ENCODE measurements at places on chromosomes 5 and 9.

GRCh38 chr9:133557581-133557980 lies 23.1 kb downstream of the ADAMTSL2 start:
- no peak for DNase-seq

GRCh38 chr5:135236908-135237747 lies 161.9 kb downstream of the MACROH2A1 start:
- no peak for DNase-seq

DNA sequence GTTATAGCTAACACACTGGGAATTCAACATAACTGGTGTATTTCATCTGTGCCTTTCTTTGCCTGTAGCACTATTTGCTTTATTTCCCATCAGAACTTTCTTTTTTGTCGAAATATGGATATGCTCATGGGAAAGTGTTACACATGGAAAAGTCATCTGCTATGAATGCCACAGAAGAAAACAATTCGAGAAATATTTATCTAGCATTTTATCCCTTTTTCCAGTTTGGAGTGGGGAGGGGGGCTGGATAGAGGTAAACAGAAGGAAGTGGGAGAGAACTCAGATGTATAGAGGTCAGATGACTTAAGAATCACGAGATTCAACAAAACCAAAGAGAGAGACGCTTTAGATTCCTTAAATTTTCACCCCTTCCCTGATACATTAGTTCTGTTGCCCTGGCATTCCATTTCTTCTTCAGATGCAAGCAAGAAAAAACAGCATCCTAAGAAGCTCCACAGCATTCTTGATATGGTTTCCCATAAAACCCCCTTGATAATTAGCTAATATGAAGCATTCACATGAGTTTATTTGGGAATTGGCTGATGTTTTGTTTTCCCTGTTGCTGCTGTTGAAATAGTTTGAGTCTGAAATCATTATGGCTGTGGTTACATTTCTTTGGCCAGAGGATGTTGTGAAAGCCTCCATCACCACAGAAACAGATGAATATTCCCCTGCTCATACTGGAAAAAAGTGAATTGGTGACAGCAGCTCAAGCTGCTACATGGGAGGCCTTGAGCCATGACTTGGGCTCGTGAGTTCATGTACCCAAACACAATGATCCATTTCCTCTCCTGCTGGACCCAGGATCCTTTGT lies 335.8 kb upstream of the DAB2 start:
- DNase-seq: no peak

DNA sequence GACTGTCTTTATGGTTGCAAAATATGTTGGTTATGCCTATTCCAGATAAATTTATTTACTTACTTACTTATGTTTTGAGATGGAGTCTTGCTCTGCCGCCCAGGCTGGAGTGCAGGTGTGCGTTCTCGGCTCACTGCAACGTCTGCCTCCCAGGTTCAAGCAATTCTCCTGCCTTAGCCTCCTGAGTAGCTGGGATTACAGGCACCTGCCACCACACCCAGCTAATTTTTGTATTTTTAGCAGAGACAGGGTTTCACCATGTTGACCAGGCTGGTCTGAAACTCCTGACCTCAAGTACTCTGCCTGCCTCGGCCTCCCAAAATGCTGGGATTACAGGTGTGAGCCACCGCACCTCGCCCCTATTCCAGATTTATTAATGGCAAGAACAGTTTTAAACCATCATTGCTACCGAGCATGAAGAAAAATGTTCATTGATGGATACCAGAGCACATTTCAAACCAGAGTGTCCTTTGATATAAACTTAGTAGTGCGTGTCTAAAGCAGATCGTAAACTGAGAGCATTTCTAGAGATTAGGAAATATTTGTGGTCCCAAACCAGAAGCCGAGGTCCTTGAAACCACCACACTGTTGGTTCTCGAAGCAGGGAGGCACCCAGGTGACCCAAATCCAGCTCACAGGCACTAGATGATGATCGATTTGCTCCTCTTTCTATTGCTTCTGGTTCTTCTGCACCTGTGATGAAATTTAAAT lies 85.2 kb downstream of the GRAMD2B start:
- DNase-seq: peak; percentile 18

GRCh38 chr9:35962126-35962906 lies 4.4 kb upstream of the OR2S2 start:
- DNase-seq: no peak

DNA sequence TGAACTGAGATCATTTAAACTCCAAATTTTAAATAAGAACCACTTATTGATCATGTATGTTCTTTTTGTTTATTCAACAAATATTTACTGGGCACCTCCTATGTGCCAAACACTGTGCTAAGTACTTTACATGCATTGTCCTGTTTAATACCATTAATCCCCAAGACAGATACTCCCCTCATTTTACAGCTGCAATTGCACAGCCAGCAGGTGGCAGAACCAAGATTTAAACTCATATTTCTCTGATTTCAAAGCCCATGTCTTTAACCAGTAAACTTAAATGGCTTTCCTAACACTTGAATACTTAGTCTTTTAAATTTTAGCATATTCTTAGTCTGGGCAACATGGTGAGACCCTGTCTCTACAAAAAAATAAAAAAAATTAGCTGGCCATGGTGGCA lies 43.4 kb upstream of the KIAA1958 start:
- DNase-seq: peak; percentile 51

DNA sequence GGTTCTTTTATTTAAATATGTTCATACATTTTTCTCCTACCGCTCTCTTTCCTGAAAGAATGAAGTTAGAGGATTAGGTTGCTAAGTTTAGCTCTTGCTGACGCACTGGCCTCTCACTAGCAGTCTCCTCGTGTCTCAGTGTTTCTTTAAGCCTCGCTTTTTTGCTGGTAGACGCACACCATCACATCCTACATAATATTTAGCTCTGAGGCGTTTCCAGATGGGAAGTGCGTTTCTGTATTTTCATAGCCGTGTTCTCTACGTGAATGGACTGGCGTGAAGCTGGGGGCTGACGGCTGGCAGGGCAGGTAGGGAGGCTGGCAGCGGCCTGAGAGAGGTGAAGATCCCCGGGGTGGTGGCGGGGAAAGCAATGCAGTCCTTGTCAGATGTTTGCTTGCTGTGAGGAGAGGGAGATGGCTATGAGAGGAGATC lies 79.2 kb upstream of the SPRY4 start:
- DNase-seq: no peak

GRCh38 chr9:563200-563599 lies 278.3 kb upstream of the DMRT1 start:
- no peak for DNase-seq

DNA sequence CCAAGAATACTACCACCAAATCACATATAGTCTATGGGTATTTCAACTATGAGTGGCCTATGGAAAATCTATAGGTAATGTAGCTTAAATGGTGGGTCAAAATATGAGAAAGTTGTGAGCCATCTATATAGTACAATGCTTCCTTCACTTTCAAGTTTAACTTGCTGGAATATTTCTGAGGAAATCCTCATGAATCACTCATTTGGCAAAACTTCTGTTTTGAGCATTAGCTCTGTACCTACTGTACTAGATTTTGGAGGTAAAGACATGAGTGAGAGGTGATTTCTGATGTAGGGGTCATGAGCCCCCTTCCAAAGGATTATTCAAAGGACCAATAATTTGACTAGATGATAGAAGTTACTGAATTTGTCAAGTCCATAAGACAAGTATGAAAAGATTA lies 80.6 kb upstream of the DAB2 start:
- DNase-seq: no peak

GRCh38 chr9:124805186-124805585 lies 28.3 kb downstream of the OLFML2A start:
- DNase-seq: no peak

DNA sequence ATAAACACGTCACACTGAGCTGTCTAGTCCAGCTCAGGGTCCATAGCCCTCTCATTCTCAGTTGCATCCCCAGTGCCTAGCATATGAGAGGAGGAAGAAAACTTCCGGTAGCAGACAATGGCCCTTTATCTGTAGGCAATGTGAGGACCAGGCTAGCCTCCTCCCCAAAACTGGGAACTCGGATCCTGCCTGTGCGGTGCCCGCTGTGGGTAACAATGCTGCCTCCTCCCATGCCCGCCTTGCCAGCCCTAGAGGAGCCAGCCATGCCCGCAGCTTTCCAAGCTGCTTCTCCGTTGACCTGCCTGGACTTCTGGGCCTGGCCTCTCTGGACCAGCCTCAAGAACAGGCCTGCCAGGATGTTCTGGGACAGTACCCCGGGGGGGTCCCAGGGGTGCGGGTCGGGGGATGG lies 74.6 kb upstream of the ORM1 start:
- no peak for DNase-seq

DNA sequence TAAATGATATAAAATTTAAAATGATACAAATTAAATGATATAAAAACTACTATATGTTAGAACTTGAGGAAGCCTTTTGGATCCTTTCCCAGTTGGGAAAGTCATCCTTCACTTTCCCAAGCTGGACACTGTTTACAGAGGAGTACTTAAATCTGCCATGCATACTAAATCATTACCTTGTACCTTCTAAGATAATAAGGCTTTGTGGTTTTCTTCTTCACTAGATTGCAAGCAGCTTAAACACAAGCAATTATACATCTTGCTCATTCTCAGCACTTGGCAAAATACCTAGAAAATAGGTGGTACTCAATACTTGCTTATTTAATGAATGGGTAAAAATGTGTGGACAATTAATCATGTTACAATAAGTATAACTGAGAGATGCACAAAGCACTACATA lies 666.8 kb downstream of the PTPRD start:
- DNase-seq: no peak

DNA sequence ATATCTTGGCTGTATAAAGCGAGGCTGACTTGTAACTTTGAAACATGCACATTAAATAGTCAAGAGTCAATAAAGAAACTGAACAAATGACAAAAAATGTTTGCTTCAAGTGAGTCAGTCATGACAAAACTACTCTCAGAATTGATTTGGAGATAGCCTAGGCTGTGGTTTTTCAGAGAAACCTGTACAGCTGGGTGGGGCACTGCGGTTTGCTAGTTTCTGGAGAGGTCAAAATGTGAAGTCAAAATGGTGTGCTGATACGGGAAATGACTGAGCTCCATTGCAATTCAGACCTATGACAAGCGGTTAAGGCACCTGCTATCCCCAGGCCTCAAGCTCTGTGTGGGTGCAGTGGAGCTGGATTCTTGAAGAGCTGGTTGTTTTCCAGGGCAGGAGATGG lies 10.3 kb upstream of the CD180 start:
- DNase-seq: peak; percentile 96

- DNase-seq: no peak
Observed at GRCh38 chr9:78038620-78039300, 7.1 kb upstream of the GNAQ start.

GRCh38 chr9:7665874-7666273 lies 133.7 kb downstream of the DMAC1 start:
- DNase-seq: no peak

DNA sequence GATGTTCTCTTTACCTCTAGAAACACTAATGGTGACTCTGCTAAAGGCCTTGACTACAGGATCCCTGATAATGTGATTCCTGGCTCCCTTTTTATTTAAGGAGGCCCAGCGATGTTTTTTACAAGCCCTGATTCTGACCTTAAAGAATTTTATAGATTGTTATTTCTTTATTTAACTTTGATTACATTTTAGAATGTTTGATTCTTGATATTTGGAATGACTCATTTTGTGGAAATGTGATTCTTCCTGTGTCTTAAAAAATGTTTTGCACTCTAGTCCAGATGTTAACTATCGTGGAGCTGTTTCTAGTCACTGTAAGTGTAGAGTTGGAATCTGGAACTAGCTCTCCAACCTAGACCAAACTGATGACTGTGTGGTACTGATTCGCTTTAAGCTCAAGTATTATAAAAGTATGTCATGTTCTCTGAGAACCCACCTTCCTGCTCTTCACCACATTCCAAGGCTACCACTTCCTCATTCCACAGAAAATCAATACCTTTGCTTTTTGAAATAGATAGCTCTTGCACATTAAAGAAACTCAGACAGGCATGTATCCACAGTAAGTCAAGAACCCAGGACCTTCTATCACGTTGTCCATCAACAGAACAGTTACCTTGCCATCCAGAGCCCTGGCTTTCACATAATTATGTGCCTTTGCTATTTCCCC lies 65.2 kb downstream of the JMY start:
- peak; percentile 35 for DNase-seq

DNA sequence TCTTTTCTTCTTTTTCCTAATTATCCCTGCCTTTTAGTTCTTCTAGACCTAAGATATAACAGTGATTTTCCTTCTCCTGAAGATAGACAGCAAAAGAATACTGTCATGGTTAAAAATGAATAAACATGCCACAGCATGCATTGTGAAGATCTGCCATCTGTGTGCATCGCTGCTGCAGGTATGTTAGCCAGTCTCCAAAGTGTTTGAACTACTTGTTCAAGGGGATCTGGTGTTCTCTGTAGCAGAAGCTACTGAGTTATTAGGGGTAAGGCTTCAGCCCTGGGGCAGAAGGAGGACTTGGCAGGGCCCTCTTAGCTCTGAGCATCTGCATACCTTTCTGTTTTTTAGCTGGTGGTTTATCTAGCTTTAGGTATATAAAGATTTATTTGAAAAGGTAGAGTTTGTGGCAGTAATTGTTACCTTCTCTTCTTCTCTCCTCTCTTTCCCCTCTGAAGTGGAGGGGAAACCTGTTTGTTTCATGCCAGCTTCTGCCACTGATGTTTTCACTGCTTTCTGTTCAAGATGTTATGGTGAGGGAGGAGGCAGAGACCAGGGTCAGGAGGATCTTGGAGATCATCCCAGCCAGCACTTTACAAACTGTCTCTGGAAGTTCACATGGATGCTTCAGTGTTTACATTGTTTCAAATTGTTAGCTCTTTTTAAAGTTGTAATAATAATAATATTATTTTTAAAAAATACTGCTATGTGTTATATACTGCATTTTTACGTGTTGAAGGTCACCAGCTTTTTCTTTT lies 25.2 kb downstream of the GALNT10 start:
- no peak for DNase-seq

GRCh38 chr9:114112778-114113584 lies 13.9 kb upstream of the KIF12 start:
- DNase-seq: no peak
